SJSA1 (cell line): ENCODE measurements at places on chromosomes 7 and 10. TPM values are rescaled to one million over a fixed set of nuclear protein-coding genes. Genes with fewer than 3 reads are reported as not detected.

The UNCX gene
- total RNA-seq, result not detected in 2 replicates

The EBF3 gene
- not detected in 2 replicates for total RNA-seq

The ZNF503 gene
- 2.6 and 6.0 TPM in 2 replicates for total RNA-seq

The CFAP69 gene
- total RNA-seq, result 0.21 TPM in 1 of 2 replicates, not detected in the other

The RAPGEF5 gene
- 0.03 and 0.97 TPM in 2 replicates for total RNA-seq

The MOGAT3 gene
- total RNA-seq, result not detected in 2 replicates

The SPDYE1 gene
- not detected in 2 replicates for total RNA-seq

The CCL24 gene
- 0.45 TPM in 1 of 2 replicates, not detected in the other for total RNA-seq

The TMEM196 gene
- not detected in 2 replicates for total RNA-seq
